ENCODE measurements at places on chromosomes 12 and 14. TPM values are rescaled to one million over a fixed set of nuclear protein-coding genes. Genes with fewer than 3 reads are reported as not detected.

C12orf56 gene
- 2.0 TPM for total RNA-seq

SYNJ2BP gene
- total RNA-seq: 18.0 TPM

IAPP gene
- total RNA-seq: not detected

TRAF3 gene
- total RNA-seq: 30.8 TPM

CHFR gene
- 34.0 TPM for total RNA-seq

ZNF385A gene
- 2.9 TPM for total RNA-seq

IL26 gene
- total RNA-seq: not detected

ZDHHC22 gene
- not detected for total RNA-seq
